ENCODE measurements at places on chromosomes 3 and 15.

- no peak for DNase-seq
These were observed 20.6 kb downstream of the ARHGAP31 start for GRCh38 chr3:119314821-119315220.

DNA sequence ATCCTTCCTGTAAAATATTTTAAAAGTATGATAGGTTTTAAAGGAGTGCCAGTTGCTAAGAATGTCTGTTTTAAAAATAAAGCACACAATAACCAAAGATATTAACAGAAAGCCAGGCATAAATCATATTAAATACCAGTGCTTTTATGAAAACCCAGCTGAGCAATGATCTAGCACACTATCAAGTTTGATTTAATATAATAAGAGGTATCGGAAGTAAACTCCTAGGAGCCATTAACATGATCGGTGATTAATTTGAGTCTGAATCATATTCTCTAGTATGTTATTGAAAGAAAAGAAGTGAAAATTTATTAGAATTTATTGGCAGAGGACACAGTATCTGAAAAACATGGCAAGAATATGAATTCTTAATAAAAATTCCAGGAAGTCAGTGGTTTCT, 91.7 kb downstream of the SPATA16 start:
- no peak for DNase-seq

- peak; percentile 77 for DNase-seq
These were observed 51.9 kb downstream of the BBX start for GRCh38 chr3:107574650-107575049.

DNA sequence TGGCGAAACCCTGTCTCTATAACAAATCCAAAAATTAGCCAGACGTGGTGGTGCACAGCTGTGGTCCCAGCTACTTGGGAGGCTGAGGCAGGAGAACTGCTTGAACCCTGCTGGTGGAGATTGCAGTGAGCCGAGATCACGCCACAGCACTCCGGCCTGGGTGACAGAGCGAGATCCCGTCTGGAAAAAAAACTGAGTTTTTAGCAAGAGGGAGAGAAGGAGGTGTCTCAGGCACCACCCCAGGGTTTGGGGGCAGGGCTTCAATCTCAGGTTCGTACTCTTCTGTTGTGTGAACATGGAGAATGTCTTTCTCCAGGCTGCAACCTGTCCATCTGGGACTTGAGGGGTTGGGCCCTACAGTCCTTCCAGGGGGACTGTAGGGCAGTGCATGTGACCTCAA, 2.7 kb downstream of the CHRNA3 start:
- no peak for DNase-seq

DNA sequence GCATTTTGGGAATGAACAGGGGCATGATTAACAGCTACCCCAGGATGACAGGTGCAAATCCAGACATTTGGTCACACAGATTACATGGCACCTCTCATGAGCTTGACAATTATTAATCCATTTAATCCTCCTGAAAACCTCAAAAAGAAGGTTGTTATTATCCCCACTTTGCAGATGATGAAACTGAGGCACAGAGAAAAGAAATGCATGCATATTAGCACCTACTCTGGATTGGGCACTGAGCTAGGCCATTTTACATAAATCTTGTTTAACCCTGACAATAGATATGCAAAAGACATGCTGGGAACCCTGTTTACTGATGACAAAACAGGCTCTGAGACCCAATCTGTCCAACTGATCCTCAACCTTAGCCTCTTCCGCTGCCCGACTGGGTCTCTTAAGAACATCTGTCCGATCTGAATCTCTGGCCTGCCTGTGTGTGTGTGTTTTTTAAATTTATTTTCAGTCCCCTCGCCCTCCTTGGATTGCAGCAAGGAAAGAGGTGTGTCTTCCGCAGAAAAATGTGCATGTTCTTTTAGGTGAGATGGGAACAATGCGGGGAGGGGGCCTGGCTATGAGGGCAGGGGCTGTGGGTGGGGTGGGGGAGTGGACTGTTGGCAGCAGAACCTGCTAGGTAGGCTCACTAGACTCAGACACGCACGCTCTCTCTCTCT, 162.5 kb downstream of the WNT7A start:
- DNase-seq, result no peak

DNA sequence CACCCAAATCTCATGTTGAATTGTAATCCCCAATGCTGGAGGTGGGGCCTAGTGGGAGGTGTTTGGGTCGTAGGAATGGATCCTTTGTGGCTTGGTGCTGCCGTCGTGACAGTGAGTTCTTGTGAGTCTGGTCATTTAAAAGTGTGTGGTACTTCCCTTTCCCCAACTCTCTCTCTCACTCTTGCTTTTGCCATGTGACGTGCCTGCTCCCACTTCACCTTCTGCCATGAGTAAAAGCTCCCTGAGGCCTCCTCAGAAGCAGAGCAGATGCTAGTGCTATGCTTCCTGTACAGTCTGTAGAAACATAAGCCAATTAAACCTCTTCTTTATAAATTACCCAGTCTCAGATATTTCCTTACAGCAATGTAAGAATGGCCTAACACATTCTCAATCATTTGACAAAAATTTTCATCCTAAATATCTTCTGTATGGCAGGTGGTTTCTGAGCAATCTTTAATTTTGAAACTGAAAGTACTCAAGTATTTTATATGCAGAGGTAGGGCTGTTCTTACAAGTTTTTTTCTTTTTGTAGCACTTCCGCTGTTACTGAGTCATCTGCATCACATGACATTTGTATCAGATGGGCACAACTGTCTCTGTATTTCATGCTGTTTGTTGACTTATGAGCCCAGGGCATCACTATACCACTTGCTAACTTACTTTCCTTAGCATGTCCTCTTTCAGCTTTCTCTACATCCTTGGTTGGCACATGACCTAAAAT, 8.8 kb downstream of the RPL39L start:
- DNase-seq, result no peak

DNA sequence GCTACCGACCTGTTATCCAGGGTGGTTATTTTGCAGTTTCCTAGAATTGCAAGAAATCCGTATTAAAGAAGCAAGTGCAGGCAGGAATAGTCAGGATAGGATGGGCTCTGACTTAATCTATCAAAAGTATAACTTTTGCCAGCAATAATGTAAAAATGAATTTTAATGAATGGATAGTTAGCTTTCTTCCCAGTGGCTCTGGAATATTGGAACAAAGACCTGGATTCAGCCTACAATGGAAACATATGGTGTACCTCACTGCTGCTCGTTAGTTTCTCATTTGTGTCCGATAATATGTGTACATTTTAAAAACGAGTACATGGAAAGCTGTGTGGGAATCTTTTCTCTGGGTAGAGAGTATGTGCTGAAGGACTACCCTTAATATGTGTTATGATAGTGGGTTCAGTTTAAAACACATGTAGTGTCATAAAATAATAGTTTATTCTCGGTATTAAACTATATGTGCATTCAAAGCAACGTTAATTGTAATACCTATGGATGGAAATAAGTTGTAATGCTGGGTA, 805 bp downstream of the SERPINI1 start:
- peak; percentile 66 for DNase-seq

GRCh38 chr3:62493109-62493801, 119.9 kb upstream of the FEZF2 start:
- no peak for DNase-seq

GRCh38 chr3:107689355-107689754, 166.6 kb downstream of the BBX start:
- no peak for DNase-seq

- DNase-seq, result no peak
These were observed 21.0 kb downstream of the SLC25A20 start for GRCh38 chr3:48877671-48878070.

GRCh38 chr3:186841620-186842019, 890 bp upstream of the ADIPOQ start:
- no peak for DNase-seq

DNA sequence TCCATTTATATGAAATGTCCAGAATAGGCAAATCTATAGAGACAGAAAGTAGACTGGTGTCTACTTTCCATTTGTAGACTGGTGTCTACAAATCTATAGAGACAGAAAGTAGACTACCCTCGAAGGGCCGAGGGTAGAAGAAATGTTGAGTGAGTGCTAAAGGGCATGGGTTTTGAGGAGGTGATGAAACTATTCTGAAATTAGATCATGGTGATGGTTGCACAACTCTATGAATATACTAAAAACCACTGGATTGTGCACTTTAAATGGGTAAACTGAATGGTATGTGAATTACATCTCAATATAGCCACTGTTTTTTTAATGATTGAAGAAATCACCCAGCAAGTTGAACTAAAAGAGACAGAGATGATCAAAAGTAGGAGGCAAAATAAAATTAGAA, 27.9 kb downstream of the TP53BP1 start:
- no peak for DNase-seq

DNA sequence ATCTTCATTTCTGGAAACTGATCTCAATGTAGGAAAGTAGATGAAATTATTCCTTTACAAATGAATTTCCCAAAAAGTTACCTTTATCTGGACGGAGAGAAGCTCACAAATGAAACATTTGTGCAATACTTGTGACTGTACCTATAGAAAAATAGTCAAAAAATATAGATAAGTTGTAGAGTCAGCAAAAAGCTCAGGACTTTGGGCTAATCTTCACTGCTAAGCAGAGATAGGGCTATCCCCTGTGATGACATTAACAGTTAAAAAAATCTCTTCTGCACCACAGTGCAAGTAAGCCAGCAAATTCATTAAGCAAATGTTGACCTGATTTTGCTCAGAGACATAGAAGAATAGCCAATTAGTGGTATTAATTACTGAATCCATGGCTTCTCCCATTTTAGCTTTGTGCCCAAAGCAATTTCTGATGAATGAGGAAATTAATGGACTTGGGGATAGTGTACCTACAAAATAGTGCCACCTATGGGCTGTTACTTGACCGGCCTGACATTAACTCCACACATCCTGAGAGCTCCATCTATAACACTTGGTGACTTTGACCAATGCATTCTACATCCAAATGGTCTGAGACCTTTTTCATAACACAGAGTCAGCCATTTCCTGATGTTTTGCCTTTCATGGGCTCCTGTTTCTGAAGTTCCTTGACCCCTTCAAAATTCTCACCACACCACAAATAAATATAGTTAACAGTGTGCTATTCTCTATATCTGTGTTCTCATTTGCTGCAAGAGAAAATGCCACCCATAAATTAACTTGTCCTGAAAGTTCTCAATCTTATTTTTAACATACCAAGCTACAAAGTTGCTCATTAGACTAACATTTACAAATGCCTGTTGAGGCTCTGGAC, 105.0 kb downstream of the SSR3 start:
- peak; percentile 52 for DNase-seq

- no peak for DNase-seq
These were observed 315.4 kb downstream of the OXSM start for GRCh38 chr3:26105261-26105660.

- DNase-seq, result no peak
These were observed 53.4 kb downstream of the ADAMTS9 start for GRCh38 chr3:64634417-64634816.

DNA sequence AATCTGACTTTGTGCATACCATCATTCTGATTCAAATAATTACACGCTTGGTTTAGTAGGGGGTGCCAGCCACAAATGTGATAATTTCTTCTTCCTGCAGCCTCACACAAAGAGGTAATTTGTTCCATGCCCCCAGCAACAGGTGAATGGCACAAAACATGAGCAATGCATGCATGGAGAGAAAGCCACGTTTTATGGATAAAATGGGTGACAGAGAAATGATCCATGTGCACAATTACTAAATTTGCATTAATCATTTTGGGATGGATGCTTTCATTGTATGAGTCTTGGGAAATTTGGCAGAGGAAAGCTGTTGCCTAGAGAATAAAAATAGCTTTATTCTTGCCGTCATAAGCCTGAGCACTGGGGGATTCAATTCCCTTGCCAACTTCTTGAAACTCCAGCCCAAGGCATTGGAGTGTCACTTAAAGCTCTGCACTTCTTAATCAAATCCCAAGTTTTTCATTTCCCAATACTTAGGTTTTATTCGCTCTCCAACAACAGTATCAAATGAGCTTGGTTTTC, 411.6 kb downstream of the GBE1 start:
- peak; percentile 19 for DNase-seq

DNA sequence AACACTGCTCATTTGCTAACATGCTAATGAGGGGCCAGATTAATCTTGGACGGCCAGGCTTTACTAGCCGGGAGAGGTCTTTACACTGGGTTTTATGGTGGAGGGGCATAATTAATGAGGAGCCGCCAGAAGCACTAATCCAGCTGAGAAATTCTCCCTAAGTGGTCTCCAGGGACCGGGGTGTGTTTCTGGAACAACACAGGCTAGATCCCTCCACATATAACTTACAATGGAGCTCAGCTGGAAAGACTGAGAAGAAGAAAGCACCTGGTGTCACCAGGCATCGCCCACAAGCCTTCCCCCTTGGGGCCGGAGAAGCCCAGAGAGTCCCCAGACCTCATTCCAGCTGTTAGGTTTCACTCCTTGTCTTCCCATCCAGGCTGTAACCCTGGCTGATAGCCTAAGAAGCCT, 127.5 kb downstream of the MEGF11 start:
- DNase-seq, result no peak

DNA sequence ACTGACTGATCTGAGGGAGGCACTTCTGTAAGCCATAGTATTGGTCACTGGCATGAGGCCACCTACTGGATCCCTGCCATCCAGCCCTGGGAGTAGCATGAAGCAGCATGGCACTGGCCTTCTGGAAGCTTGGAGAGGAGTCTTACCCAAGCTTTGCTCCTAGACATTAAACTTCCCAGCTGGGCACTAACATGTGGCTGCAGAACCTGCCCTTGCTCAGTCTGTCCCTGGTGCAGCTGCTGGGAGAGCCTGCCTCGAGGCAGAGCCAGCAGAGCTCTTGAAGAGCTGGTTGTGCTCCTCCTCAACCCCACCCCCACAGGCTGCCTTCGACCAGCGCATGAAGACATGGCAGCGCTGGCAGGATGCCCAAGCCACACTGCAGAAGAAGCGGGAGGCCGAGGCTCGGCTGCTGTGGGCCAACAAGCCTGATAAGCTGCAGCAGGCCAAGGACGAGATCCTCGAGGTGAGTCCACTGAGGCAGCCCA, 17.1 kb upstream of the SNX22 start:
- DNase-seq, result peak; percentile 85

- DNase-seq, result no peak
These were observed 232.7 kb upstream of the ATP10A start for GRCh38 chr15:26095710-26096330.

- no peak for DNase-seq
These were observed 37.7 kb upstream of the SAMMSON start for GRCh38 chr3:69961706-69962439.

- no peak for DNase-seq
These were observed 119.7 kb upstream of the DLG1 start for GRCh38 chr3:197417911-197418618.

- no peak for DNase-seq
These were observed 769 bp upstream of the CSPG4 start for GRCh38 chr15:75713338-75713895.

- DNase-seq, result no peak
These were observed 189.4 kb downstream of the FEZF2 start for GRCh38 chr3:62183969-62184368.

- DNase-seq, result peak; percentile 39
These were observed 59.2 kb downstream of the TMOD3 start for GRCh38 chr15:51888593-51889195.

- no peak for DNase-seq
These were observed 4.1 kb upstream of the THSD4 start for GRCh38 chr15:71111181-71111565.
